Tibial artery (tissue), 4 donors: ENCODE measurements at places on chromosomes 12 and 14.

GRCh38 chr14:73842201-73842600 is 9.4 kb upstream of the PTGR2 start:
- no peak for DNase-seq

DNA sequence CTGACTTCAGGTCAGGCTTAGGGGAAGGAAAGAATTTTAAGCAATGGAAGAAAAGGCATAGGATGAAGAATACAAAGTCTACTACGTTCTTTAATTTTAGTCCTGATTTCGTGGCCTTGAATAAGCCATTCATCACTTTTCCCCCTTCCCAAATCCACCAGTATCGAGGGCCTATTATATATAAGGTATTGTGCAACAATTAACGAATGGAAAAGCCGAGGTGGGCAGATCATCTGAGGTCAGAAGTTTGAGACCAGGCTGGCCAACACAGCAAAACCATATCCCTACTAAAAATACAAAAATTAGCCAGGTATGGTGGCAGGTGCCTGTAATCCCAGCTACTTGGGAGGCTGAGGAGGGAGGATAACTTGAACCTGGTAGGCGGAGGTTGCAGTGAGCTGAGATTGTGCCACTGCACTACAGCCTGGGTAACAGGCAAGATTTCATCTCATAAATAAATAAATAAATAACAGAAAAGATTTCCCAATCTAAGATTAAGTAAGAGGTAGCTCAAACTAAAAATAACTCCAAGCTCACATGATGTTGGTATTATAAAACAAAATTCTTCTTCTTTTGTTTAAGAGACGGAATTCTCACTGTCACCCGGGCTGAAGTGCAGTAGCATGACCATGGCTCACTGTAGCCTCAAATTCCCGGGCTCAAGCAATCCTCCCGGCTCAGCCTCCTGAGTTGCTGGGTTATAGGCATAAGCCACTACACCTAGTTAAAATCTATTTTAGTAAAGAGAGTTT is 58.3 kb upstream of the NR2C1 start:
- DNase-seq = no peak

- no peak for DNase-seq
Measured at GRCh38 chr12:128801879-128802391, 21.8 kb downstream of the SLC15A4 start.

- no peak for DNase-seq
Measured at GRCh38 chr14:44379292-44379977, 127.6 kb downstream of the FSCB start.

DNA sequence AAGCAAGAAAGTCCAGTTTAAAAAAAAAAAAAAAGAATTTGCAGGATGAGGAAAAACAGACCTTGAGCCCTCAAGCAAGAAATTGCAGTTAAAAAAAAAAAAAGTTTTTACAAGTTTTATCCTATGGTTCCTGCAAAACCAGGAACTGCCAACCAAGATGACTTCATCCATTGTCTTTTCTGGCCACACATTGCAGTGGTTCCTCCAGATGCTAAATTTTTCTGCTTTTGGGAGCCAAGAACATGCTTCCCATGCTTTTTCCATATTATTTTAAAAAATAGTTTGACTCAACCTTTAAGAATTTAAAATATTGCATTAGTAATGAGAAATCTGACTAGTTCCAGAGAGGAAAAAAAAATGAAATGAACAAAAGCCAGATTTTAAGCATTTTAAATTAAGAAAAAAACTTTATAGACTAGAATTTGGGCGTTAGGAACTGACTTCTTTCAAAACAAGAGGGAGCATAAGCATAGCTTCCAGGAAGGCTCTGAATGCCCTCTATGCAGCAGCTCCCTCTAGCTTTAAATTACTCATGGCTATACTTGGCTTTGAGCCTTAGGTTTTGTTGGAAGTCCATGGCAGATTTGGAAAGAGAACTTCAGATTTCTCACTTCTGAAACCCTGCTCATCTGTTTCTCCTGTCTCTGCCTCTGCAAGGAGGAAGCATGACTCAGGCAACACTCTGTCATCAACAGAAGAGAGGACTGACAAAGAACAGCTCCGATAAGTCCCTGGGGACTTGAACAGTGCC is 124.5 kb downstream of the GPR65 start:
- no peak for DNase-seq

DNA sequence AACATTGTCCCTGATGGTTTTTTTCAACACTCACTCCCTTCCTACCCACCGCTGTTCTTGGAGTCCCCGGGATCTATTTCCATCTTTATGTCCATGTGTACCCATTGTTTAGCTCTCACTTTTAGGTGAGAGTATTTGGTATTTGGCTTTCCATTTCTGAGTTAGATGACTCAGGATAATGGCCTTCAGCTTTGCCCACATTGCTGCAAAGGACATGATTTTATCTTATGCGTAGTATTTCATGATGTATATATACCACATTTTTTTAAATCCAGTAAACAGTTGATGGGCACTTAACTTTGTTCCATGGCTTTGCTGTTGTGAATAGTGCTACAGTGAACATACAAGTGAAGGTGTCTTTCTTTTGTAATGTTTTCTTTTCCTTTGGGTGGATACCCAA is 123.5 kb upstream of the KITLG start:
- DNase-seq = no peak

DNA sequence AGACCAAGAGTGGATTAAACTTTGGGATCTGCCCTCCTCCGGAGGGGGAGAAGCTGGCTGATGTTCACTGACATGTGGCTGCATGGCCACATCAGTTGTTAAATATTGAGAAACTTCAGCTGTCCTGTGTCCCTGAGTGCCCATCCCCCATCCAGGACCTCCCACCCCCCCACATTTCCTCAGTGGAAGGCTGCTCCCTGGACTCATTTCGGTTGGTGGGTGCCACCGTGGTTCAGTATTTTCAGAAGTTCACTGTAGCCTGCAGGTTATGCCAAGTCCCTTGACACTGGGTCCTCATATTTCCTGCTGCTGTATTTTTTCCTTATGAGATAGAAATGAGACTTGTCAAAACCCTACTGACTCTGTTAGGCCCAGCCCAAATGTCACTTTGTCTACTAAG is 302.4 kb downstream of the CACNA1C start:
- DNase-seq = no peak
